ENCODE measurements at places on chromosomes 1 and 21. TPM values are rescaled to one million over a fixed set of nuclear protein-coding genes. Genes with fewer than 3 reads are reported as not detected.

DNA sequence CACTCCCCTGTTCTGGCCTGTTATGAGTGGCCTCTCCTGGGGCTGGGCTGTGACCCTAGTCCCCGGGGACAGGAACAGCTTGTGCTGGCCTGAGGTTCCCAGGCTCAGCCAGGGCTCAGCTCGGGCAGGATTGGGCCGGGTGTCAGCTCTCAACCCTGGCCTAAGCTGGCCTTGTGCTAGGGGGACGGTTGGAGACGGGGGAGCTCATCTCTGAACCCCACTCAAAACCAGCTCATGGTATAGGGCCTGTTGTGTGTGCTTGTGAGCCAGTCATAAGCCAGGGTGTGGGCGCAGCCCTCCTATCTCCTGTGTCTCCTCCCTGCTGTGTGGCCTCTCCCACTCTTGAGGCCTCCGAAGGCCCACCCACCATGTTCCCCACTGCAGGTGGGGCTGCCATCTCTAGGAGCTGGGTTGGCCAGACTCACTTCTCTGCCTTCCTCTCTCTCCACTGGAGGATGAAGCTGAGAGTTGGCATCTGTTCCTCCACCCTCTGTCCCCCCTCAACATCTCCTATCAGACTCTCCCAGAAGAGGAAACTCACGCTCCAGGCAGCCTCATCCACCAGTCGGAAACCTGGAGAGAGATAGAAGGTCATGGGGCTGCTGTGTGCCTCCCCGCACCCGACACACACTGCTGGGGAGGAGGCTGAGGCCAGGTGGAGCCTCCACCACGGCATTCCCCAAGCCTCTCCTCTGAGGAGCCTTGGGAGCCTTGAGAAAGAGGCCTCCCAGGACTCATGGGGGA, 1.4 kb downstream of the PEAR1 start:
- no peak for ATAC-seq

- no peak for ATAC-seq
Measured at GRCh38 chr1:16186655-16187235, 25.7 kb downstream of the ARHGEF19 start.

- peak; percentile 65 for ATAC-seq
Measured at GRCh38 chr1:92538048-92538412, 51.3 kb upstream of the GFI1 start.

DNA sequence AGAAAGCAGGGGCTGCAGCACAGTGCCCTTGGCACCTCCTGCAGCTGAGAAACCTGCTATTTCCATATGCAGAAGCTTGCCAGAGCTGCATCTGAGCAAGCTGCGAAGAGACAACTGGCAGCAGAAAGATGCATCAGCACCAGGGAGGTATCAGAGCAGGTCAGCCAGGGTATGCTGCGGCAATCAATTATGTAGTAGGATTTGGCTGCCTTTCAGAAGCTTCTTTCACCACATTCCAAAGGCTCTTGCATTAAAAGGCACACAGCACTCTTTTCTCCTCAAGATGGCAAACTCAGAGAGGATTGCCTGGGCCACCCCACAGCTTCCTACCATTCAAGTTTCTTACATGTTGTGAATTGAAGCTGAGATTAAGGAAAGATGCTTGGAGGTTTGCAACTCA, 47.6 kb upstream of the RAP1A start:
- ATAC-seq = no peak

DNA sequence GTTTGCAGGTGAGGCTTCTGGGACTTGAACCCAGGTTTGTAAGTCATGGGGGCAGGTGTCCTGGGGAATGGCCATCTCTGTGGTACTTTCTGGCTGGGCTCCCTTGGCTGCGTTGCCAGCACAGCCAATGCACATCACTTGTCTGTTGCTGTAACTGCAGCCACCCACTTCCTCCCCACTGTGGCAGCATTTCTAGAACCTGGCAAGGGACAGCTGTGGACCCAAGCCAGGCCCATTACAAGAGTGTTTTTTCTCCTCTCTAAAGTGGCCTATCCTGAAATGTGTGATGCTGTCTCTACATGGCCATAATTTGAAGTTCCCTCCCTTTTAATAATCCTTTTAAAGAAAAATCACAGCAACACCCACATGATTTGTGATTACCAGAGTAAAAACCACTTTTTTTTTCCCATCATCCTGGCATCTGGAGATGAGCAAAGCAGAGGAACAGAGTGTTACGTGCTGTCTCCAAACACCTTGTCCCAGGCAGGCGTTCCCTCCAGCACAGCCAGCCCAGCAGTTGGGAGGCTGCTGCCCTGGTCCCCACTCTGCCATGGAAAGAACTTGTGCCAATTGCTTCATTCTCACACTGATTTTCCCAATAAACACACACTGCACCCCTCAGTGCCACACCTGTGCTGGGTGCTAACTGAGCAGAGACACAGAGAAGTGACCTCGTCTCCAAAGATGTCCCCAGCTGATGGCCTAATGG, 360.6 kb upstream of the USP24 start:
- ATAC-seq = no peak

DNA sequence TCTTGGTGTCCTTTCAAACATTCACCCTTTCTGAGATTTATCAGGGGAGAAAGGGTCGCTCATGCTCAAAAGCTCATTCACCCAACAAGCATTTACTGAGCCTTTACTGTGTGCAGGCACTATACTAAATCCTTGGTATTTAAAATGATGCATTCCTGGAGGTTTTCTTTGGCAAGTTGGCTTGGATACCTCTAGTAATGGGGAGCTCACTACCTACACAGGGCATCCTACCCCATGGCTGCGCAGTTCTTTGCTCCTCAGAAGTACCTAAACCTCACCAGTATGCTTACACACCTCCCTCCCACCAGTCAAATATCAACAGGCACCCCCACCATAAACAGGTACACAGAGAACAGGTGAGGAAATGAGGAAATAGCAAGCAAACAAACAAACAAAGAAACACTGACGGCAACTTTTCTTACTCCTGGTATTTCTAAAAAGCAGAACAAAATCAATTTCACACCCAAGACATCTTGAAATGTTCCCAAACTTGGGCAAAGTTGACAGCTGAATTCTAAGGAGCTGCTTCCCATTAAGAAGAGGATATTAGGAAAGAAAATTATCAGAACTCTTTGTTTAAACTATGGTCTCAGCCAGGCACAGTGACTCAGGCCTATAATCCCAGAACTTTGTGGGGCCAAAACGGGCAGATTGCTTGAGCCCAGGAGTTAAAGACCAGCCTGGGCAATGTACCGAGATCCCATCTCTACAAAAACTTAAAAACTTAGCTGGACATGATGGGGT, 104.8 kb downstream of the PSMG1 start:
- ATAC-seq = no peak

DNA sequence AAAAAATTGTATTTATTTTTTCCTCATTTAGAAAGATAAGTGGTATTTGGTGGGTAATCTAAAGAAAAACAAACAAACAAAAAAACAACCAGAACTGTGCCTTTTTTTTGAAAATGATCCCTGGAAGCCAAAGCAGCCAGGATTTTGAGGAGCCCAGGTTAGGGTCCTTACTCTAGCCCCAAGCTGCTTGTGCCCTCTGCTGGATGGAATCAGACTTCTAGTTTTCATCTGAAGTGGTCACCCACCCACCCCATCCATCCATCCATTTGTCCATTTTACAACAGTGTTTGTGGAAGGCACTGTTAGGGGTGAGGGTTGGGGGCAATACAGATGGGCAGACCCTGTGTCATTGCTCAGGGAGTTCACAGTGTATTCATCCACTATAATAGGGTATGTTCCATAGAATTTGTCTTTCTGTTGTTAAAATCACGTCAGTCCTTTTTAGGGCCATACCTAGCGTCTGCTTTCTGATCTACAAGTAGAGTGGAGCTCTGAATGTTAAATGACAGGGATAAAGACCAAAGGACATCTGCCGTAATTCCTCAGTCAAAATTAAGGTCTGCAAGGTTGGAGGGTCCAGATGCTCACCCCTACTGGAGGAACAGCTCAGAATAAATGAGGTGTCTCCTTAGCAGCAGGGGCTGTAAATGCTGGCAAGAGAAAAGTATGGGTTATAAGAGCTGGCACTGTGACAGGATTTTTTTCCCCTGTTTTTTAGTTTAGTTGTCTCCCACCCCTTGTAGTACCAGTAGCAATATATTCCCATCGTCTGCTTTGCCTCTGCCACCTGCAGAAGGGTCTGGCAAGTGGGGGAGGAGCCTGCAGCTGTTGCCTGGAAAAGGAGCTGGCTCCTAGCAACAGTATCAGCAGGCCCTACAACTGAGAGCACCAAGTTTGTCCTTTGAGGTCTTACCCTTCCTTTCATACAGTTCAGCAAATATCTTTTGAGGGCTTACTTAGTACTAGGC, 3.2 kb downstream of the LRRC42 start:
- ATAC-seq = no peak

DNA sequence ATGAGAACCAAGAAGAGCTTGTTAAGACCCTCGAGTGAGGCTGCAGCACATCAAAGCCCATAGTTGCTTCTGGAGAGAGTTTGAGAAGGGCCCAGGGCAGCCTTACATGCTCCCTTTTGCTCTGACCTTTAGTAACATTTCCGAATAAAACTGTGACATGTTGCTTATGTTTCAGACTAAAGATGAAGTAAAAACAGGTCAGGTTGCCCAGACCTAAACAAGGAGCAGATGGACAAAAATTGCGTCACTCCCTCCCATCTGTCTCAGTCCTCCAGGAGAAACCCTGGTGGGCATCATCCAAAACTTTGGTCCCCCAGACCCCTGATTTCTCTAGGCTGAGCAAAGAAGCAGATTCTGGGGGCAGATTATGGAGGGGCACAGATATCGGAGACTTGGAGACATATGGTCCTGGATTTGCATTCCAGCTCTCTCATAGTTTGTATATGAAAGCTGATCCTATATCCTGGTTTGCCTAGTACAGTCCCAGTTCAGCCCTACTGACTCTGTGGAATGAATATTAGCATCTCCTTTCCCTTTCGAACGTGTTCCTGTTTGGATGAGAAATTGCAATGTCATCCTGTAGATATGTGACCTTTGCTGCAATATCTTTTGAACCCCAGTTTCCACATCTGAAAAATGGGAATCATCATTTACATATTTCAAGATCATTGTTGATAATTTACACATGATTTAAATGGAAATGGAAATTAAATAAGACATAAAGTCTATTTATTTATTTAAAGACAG, 304.9 kb upstream of the USP24 start:
- ATAC-seq = no peak

GRCh38 chr1:230271300-230272035, 154.7 kb downstream of the PGBD5 start:
- no peak for ATAC-seq

DNA sequence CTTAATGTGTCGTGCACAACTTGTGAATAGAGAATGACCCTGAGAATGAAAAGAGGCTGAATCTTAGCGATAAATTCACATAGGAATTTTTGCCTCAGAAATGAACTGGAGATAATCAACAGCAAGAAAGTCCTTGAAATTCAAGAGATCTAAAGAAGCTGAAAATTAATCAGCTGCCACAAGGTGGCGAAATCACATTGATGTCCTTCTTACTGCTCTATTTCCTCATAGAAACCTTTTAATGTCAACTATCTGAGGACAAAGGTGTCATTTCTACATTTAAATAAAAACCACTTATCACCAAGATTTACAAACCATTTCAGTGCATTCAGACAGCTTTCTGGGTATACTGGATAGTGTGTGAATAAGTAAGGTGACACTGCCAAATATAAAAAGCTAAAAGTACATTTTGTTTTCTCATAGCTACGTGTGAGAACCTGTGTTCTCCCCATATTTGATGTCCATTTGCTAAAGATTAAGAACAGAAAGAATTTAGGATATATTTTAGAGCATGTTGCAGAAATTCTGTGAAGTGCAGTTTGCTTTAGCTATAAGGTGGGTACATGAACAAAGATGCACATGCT, 485.3 kb upstream of the PTBP2 start:
- no peak for ATAC-seq

- no peak for ATAC-seq
Measured at GRCh38 chr1:178134061-178134460, 40.2 kb downstream of the RASAL2 start.

GRCh38 chr1:93749487-93749886, 67.8 kb upstream of the BCAR3 start:
- no peak for ATAC-seq

DNA sequence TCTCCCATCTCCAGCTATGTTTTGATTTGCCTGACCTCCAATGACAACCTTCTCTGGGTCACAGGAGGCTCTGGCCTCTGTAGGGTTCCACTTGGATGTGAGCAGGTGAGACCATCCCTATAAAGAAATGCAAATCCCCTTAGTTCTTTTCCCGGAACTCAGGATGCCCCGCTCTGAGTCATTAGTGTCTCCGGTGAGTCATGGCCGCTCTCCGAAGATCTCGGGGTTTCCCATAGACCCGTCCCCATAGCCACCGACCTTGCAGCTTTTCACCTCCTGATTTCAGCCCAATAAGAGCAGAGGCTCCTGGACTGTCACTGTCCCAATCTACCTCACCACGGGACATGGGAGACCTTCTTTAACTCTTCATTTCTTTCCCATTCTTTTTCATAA, 98.2 kb downstream of the PGBD5 start:
- peak; percentile 93 for ATAC-seq

DNA sequence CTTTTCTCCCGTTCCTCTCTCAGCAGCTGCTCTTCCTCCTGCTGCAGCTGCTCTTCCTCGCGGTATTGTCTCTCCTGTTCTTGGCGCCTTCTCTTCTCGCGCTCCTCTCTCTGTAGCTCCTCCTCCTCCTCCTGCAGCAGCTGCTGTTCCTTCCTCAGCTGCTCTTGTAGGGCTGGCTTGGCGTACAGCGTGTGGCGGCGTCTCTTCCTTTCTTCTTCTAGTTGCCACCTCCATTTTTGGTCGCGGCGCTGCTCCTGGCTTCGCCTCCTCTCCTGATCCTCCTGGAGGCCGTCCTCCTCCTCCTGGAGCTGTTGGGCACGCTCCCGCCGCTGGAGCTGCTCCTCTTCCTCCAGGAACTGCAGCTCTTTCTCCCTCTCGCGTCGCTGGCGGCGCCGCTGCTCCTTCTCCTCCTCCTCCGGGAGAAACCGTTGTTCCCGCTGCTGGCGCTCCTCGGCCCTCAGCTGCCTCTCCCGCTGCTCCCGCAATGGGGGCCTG, 4.8 kb downstream of the TCHH start:
- ATAC-seq = peak; percentile 75

GRCh38 chr1:77514921-77515776, 167.3 kb downstream of the ZZZ3 start:
- ATAC-seq = no peak

DNA sequence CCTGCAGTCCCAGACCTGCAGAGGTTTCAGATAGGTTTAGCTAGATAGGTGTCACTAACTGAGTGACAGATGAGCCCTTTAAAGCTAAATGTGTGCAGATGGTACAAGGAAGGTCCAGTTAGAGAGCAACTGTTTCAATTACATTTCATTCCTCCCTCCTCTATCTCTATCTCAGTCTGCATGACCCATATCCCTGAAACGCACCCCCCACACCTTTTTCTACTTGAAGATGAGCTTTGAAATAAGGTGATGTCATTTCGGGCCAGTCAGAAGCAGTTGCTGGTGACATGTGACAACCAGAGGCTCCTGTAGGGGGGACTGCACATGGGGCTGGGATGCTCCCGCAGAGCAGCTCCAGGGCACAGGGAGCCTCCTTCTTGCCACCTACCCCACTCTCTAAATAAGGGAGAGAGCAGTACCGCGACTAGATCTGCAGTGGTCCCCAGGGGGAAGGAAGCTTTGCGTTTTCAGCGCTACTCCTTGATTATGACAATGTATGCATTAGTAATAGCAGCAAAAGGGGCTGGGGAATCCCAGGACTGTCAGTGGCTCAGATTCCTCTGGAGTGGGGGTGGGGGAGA, 4.3 kb downstream of the ATP8B2 start:
- ATAC-seq = no peak

LENEP gene
- total RNA-seq = 0.77 TPM

C1orf94 gene
- not detected for total RNA-seq

SLAMF9 gene
- not detected for total RNA-seq

UTS2 gene
- total RNA-seq = not detected

HAO2 gene
- not detected for total RNA-seq

TUT4 gene
- total RNA-seq = 66.6 TPM

RNU11 gene
- total RNA-seq = not detected

LRRN2 gene
- total RNA-seq = not detected

DDR2 gene
- 1.7 TPM for total RNA-seq

PTPRC gene
- total RNA-seq = 366 TPM
